ENCODE measurements at places on chromosomes 5 and 9.

GRCh38 chr9:70534061-70534460 lies 119.6 kb upstream of the KLF9 start:
- DNase-seq: no peak

GRCh38 chr5:119746984-119747383 lies 117.6 kb downstream of the FAM170A start:
- DNase-seq: no peak

- no peak for DNase-seq
These were observed 193.5 kb upstream of the KLF9 start for GRCh38 chr9:70607926-70608325.

GRCh38 chr9:21856301-21857094 lies 54.1 kb downstream of the MTAP start:
- DNase-seq: no peak

- DNase-seq: no peak
These were observed 53.1 kb downstream of the C7 start for GRCh38 chr5:40962207-40962955.

GRCh38 chr9:125690679-125691078 lies 16.3 kb downstream of the MAPKAP1 start:
- no peak for DNase-seq

- no peak for DNase-seq
These were observed 17.4 kb downstream of the ANKS6 start for GRCh38 chr9:98778711-98779530.

DNA sequence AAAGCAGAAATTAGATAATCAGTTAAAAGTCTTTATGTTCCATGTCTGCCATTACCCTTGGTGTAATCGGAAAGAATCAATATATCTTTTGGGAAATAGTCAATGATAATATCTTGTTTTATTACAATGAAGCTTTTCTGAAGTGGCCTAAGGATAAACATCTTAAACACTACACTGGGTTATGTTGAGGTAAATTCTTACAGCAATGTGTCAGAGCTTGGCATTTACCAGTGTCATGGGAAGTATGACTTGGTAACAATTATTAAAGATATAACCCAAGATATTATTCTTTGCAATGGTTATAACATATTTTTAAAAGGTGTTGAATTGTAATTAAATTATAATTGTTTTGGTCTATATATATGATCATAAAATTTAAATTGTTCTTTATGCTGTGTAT lies 84.7 kb downstream of the CFAP95 start:
- no peak for DNase-seq

DNA sequence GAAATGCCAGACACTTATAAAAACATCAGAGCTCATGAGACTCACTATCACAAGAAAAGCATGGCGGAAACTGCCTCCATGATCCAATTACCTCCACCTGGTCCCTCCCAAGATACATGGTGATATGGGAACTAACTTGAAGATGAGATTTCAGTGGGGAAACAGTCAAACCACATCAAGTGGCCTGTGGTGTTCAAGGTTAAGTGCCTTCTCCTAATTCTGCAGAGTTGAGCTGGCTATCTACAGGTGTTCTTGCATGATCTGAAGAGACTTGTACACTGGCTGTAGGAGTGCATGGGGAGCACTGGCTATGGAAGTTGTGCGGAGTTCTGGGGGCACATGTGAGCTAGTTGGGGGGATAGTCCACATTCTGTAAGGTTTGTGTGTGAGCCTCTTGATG lies 34.0 kb upstream of the CKS2 start:
- DNase-seq: no peak

DNA sequence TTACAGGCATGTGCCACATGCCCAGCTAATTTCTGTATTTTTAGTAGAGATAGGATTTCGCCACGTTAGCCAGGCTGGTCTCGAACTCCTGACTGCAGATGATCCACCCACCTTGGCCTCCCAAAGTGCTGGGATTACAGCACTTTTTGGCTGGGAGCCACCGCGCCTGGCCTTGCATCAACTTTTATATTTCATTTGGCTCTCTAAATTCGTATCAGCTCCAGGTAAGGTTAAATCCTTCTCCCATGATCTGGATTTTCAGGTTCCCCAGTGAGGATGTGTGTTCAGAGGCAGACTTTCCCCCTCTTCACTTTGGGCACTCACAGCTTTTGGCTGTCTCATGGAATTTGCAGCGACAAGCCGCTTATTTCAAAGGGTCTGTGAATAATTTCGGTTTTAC lies 16.8 kb upstream of the RNF38 start:
- no peak for DNase-seq

GRCh38 chr5:80623999-80624398 lies 30.5 kb upstream of the MSH3 start:
- DNase-seq: peak; percentile 4

DNA sequence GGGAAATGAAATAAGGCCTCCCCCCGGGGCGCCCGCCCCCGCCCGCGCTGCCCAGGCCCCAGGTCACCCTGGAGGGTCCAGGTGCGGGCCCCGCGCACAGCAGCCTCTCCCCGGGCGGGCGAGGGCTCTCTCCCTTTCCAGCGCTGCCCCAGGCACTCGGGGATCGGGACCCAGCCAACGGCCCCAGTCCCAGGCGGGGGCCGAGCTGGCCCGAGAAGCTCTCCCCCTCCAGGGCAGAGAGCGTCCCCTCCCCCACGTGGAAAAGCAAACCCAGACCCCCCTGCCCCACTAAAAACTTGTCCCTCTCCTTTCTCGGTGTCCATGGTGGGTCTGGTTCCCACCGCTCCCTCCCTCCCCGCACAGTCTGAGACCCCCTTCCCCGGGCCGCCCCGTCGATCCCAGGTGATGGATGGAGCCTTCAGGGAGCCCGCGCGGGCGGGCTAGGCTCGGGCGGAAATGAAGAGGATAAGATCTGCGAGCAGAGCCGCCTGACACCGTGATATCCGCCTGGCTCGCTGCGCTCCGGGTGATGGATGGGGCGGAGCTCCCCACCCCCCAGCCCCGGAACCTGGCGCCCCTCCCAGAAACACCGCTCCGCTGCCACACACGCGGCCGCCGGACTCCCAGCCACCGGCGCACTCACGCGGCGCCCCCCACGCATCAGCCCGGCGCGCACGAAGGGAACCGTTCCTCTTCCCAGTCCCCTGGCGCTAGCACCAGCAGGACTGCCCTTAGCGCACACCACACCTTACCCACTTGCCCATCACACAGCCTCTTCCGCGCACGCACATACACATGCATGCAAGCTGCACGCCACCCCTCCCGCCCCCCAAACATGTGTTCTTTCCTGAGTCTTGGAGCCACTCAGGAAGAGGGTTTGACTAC lies 81.7 kb upstream of the ZBTB43 start:
- no peak for DNase-seq

DNA sequence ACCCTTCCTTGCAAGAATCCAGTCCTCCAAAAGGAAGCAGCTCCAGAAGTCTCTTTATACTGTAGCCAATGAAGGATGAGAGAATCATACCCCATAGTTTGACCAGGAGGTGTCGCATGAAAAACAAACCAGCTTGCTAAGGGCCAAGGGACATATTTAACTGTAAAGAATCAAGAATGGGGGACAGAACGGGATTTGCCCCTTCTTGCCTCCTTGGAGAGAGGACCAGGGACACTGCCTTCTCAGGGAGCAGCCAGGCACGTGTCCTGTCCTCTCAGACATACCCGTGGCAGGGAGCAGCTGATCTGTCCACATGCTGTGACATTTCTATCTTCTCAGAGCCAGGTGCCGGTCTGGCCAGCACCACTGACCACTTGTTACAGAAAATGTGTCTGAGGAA lies 11.7 kb downstream of the PRUNE2 start:
- DNase-seq: no peak

GRCh38 chr5:116374434-116374852 lies 200.2 kb downstream of the SEMA6A start:
- no peak for DNase-seq

GRCh38 chr9:35905912-35906679 lies at the start of gene HRCT1:
HRCT1 (plus strand) TSS chr9:35906202; CDS start chr9:35906288, 86 bp downstream.
- peak; percentile 96 for DNase-seq

GRCh38 chr9:18492612-18493011 lies 18.7 kb downstream of the ADAMTSL1 start:
- no peak for DNase-seq

DNA sequence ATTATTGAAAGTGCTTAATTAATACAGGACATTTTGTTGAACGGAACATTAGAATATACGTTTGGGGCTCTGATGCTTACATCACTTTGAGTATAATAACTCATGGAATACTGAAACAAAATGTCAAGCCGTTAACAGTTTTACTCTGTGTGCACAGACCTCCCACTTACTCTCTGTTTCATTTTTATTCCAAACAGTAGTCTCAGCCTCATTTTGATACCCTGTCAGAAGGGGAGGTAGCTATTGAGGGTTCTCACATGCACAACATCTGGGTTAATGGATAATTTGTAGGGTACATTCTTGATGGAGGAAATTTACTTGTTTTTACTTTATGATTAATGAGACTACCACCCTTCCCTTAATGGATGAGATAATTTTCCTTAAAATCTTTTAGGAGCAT lies 59.0 kb downstream of the SCAMP1 start:
- no peak for DNase-seq

DNA sequence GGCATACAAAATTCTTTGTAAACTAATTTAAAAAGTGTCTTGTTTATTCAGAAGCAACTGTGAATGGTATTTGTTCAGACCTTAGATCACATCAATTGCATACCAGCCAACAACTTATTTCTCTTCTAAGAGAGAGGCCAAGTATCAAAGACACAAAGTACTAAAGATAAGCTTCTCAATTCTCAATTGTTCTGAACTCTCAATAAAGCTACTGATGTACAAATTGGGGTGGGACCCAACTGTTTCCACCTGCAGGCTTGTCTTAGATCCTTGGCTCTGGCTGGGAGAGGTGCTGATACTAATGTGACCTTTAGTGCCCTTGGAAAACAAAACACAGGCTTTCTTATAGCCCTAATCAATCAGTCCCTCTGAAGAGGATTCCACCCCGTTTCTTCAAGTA lies 22.1 kb downstream of the XRCC4 start:
- no peak for DNase-seq

DNA sequence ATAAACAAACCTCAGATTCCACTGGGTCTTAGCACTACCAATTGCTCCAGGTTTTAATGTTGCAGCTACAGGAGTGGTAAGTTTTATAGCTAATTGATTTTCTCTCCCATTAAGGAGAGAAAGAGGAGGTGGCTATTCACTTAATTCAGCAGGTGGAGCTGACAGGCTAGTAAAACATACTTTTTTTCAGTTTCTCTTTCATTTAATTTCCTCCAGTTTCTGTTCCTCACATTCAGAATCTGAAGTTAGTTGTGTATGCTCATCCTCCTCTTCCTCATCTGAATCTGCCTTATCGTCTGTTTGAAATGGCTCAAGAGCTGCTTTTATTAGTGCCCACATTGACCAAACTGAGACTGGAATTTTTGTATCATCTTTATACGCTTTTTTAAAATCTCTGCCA lies 98.0 kb downstream of the PLPPR1 start:
- no peak for DNase-seq

GRCh38 chr5:79687889-79688288 lies 1.7 kb upstream of the CMYA5 start:
- no peak for DNase-seq

DNA sequence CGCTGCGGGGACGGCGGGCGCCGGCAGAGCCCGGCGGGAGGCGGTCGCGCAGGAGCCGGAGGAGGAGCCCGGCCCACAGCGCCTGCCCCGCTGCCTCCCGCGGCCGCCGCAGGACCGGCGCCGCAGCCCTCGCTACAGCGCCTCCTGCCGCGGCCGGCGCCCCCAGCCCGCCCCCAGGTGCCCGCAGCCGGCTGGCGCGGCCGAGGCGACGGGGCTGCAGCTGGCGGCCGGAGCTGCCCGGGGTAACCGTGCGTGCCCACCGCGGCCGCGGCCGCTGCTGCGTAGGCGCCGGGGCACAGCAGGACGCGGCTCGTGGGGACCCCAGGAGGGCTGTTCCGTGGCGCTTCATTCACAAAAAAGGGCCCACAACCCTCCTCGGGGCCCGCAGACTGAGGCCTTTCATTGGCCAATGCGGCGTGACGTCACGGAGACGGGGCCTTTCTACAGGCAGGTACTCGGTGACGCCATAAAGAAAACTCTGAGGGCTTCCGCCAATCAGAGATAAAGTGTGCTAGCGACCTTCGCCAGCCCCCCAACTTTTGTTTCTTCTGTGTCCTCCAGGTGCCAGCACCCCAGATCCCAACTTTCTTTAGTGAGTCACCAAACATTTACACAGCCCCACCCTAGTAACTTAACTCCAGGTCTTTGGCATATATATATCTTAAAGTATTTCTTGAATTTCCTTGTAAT lies at the start of gene CDC14B:
TSS of gene CDC14B (minus strand) at position 353 of the 690 bp plus-strand sequence. CDS start 465 bp downstream, outside the sequence.
- DNase-seq: peak; percentile 91

GRCh38 chr9:88746743-88747398 lies 211.9 kb downstream of the NXNL2 start:
- no peak for DNase-seq

- no peak for DNase-seq
These were observed 26.4 kb downstream of the ZDHHC11B start for GRCh38 chr5:757931-758697.

DNA sequence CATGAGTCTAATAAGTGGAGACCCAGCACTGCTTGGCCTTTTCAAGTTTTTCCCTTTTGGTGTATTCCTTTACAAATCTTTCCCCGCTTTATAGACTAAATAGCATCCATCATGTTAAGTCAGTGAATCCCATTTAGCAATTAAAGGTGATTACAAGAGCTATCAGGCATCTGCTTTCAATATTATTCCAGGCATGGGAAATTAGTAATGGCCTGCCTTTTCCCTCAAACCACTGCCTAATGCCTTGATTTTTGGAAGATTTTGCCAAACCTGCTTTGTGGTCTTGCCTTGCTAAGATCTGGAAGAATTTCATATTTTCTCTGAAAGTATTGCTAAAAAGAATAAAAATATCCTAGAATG lies 102.8 kb upstream of the GNA14 start:
- DNase-seq: no peak

DNA sequence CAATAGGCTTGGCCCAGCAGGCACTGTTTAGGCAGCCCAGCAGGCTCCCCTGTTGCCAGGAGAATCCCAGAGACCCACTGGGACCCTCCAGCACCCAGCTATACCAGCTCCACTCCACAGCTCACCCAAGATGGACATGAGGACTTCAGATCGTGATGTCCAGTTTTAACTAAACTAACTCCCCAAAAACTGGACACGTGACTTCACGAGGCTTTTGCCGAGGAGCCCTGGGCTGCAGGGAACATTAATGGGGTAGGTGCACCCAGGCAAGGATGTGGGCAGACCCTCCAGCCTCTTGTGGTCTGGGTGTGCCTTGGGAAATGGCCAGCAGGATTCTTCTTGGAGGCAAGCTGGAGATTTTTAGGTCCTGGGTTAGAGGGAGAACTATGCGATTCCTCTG lies 8.9 kb upstream of the NKD2 start:
- DNase-seq: no peak

DNA sequence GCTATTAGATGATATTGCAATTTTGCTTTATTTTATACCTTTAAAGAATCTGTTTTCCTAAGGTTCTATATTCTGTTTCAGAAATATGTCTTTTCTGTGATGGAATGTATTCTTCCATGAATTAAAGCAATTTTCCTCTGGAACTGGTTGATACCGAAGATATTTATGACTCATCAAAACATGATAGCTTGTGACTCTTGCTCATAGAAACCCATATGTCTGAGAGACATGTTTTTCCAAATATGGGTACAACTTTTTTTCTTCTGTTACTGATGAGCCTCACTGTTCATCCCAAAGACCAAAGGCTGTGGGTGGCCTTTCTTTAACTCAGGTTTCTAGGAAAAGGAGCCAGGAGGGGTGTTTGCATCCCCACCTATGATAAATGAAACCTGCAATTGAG lies 126.1 kb upstream of the PAPPA start:
- no peak for DNase-seq

- no peak for DNase-seq
These were observed 114.9 kb downstream of the HOMER1 start for GRCh38 chr5:79399046-79399445.

- DNase-seq: no peak
These were observed 68.4 kb upstream of the IZUMO3 start for GRCh38 chr9:24614070-24614469.
